Activated gamma-delta T cell treated with Interleukin-2 at 50 U/mL for 16 hours (primary cell): ENCODE measurements at places on chromosomes 12 and 14.

DNA sequence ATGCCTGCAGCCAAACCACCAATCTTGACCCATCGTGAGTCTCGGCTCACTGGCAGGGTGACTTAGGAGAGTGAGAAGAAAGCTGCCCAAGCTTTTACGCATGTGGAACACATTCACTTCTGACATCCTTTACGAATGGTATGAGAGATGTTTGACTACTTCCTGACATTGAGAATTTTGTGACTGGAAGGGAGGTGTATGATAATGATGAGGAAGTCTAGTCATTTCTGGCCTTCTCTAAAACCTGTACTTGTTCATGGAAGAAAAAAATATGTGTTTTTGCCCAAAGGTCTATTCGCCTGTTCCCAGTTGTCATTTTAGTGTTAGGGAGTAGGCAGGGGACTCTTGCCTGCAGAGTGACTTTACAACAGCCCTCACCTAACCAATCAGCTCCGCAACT, 227.2 kb upstream of the ATP2B1 start:
- DNase-seq, result no peak

DNA sequence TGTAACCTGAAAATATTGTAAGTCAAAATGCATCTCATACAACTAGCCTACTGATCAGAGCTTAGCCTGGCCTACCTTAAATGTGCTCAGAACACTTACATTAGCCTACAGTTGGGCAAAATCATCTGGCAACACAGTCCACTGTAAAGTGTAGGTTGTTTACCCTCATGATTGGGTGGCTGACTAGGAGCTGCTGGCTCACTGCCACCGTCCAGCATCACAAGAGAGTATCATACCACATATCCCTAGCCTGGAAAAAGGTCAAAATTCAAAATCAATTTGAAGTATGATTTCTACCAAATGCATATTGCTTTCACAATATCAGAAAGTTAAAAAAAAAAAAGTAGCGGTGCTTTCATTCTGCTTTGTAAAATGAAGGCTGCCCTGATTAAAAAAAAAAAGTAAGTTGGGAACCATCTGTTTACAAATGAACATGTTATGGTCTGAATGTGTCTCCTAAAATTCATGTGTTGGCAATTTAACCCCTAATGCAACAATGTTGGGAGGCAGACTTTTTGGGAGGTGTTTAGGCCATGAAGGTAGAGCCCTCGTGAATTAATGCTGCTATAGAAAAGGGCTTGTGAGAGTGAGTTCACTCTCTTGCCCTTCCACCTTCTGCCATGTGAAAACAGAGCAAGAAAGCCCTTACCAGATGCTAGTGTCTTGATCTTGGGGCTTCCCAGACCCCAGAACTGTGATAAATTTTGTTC, 211.8 kb downstream of the PPM1H start:
- DNase-seq, result no peak

- no peak for DNase-seq
Measured at GRCh38 chr12:113900716-113901115, 65.4 kb downstream of the RBM19 start.

GRCh38 chr12:25690996-25691864, 138.1 kb upstream of the LMNTD1 start:
- DNase-seq, result no peak

DNA sequence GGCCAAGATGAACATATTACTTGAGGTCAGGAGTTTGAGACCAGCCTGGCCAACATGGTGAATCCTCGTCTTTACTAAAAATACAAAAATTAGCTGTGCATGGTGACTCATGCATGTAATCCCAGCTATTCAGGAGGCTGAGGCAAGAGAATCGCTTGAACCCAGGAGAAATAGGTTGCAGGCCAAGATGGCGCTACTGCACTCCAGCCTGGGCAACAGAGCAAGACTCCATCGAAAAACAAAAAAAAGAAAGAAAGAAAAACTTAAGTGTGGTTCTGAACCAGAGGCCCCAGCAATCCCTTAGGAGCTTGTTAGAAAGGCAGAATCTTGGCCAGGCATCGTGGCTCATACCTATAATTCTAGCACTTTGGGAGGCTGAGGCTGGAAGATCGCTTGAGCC, 24.5 kb downstream of the SVOP start:
- DNase-seq, result no peak

GRCh38 chr12:69173368-69173767, 66.0 kb upstream of the CPSF6 start:
- DNase-seq, result no peak

DNA sequence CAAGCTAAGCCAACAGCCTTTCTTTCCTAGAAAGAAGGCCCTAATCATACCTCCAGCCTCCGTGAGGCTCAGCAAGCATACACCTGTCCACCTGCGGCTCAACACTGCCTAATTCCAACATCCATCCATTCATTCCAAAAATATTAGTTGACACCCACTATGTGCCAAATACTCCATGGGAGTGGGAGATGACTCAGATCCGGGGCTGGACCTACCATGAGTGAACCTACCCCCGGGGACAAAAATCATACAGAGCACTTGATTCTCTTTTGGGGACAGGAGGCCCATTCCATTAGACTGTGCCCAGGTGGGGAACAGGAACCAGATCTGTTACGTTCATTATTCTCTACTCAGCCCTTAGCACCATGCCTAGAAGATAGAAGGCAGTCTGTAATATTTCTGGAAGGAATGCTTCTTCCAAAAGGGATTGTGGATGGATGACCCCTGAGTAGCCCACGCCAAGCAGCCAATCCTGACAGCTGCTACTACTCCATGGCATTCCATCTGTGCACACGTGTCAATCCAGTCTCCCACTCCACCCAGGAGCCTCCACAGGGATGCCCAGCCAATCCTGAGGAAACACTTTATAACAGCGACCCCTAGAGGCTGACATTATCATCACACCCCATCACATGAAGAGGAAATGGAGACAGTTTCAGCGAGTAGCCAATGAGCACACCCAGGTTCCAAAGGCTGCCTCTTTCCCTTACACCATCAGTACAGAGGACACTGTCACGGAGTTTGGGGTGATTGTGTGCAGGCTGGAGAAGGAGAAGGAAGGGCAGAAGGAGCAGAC, 170.7 kb downstream of the ESRRB start:
- DNase-seq, result no peak

GRCh38 chr12:113120670-113121370, 14.7 kb downstream of the RASAL1 start:
- no peak for DNase-seq
